Dermis blood vessel endothelial cell (primary cell): ENCODE measurements at places on chromosomes 5 and 9. TPM values are rescaled to one million over a fixed set of nuclear protein-coding genes. Genes with fewer than 3 reads are reported as not detected.

The FAM221B gene
- not detected in 2 replicates for total RNA-seq

The PKD2L2 gene
- 0.17 TPM in 1 of 2 replicates, not detected in the other for total RNA-seq

The KCTD16 gene
- under 0.01 and 0.05 TPM in 2 replicates for total RNA-seq

The CFAP157 gene
- not detected in 2 replicates for total RNA-seq

The CLTA gene
- 338 and 359 TPM in 2 replicates for total RNA-seq

The MYOT gene
- total RNA-seq: not detected in 2 replicates
